Left renal pelvis (tissue), 4 donors: ENCODE measurements at places on chromosomes 4 and X. TPM values are rescaled to one million over a fixed set of nuclear protein-coding genes. Genes with fewer than 3 reads are reported as not detected.

The MAGEA8 gene
- polyA plus RNA-seq, result 0.10 TPM

GRCh38 chr4:101020956-101021355 is 326.4 kb downstream of the PPP3CA start:
- no peak for DNase-seq

The RTL9 gene
- 0.21 TPM for polyA plus RNA-seq

DNA sequence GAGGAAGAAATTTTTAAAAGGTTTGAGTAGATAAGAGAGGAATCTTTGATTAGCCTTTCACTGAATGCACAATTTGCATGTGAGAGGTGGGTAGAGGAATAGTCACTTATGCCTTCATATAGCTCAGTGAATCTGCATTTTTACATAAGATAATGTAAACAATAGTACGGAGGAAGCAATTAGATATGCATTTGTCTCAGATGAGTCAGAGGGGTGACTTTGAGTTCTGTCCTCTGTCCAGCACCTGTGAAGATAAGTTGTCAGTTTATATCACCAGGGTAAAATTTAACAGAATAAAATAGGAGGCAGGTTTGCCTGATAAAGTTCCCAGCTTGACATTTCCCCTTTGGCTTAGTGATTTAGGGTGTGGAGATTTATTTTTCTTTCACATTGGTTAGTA is 841.9 kb downstream of the PCDH18 start:
- DNase-seq, result no peak

GRCh38 chr4:25424539-25425228 is 47.6 kb downstream of the ANAPC4 start:
- DNase-seq, result no peak

DNA sequence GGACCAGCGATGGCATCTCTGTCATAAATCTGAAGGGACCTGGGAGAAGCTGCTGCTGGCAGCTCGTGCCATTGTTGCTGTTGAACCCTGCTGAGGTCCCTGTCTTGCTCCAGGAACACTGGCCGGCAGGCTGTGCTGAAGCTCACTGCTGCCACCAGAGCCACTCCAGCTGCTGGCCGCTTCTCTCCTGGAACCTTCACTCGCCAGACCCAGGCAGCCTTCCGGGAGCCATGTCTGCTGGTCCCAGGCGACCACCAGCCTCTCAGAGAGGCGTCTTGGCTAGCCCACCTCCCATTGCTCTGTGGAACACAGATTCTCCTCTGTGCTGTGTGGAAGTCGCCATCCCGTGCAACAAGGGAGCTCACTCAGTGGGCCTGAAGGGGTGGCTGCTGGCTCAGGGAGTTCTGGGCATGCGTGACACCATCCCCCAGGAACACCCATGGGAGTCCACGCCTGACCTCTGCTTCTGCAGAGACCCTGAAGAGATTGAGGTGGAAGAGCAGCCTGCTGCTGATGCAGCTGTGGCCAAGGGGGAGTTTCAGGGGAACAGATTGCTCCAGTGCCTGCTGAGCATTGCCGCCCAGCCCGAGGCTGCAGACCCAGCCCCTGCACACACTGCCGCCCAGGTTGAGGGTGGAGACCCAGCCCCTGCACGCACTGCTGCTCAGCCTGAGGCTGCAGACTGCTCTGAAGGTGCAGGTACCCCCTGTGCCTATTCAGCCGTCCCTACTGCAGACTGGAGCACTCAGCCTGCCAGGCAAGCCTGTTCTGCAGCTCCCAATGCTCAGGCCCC is 33.1 kb upstream of the CYP4V2 start:
- DNase-seq, result no peak
